ENCODE measurements at places on chromosomes 5 and 9.

- DNase-seq = no peak
Measured at GRCh38 chr5:140035881-140036280, 7.2 kb downstream of the NRG2 start.

- no peak for DNase-seq
Measured at GRCh38 chr5:60887096-60887495, 43.0 kb upstream of the ELOVL7 start.

- no peak for DNase-seq
Measured at GRCh38 chr9:128651798-128652197, 4.8 kb downstream of the DYNC2I2 start.

DNA sequence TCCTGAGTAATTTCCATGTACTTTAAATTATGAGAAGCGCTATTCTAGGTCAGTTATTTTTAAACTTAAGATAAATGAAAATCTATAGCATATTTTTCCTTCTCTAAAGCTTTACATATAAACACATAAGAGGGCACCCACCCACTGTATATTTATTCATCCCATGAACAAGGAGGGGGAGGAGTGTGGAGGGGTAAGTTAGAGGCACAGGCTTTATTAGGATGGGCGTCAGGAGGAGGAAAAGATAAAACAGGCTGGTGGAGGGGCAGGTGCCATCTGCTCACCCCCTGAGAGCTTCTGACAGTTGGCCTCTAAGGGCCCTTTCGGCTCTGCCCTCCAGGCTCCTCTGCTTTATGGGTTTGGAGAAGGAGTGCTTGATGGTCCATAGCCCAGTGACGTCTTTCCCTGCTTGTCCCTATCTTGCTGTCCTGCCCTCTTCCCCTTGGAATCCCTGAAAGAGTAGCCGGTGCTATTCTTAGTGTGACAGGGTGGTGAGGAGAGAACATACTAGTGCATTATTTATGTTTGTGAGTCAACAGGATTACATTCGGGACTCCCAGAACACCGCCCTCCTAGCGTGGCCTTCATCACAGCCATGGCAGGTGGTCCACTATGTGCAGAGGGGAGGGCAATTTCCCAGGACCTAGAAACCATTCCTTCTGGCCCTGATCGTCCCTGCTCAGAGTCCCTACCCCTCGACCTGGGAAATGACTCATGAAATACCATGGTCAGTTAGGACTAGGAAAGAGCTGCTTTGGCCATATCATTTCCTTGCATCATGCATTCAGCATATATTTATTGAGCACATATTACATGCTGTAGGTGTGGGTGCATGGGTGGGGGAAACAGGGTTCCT lies 7.9 kb upstream of the SYNPO start:
- no peak for DNase-seq

DNA sequence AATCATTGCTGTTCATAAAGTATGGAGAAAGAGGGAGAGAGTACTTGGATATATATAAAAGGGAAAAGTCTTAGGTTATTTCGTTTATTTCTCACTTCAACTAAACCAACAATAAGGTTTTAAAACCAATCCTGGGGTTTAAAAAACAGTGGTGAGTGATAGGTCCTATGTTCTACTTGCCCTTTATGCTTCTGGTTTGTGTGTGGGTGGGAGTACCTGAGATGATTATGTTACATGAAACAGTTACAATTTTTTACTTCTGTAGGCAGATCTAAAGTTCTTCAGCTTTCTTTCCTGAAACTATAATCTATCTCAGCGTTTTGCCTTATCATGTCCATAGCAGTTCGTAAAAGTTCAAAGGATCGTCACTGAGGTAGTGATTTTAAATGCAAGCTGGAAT lies 49.2 kb downstream of the STX17 start:
- DNase-seq = no peak

DNA sequence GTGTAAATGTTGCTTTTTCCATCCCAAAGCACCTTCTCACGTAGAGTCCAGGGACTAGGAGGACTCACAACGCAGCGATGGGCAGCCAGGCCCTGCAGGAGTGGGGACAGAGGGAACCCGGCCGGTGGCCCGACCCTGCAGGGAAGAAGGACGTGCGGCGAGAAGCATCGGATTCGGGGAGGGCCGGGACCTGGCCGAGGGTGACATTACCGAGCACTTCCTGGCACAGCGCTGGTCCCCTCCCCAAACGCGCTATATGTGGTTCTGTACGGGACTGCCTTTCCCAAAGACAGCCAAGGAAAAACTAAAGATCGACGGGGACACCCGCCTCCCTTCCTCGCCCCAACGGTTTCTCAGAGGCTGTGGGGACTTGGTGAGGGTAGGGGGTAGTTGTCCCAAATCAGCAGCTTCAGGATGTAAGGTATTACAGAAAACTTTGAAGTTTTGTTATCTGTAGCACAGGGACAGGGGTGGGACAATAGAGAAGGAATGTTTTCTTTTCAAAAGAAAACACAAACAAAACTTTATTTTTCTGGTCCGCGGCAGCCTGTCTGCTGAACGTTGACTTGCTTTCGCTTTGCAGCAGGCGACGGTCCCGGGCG lies 887 bp upstream of the MAP3K1 start:
- peak; percentile 69 for DNase-seq

DNA sequence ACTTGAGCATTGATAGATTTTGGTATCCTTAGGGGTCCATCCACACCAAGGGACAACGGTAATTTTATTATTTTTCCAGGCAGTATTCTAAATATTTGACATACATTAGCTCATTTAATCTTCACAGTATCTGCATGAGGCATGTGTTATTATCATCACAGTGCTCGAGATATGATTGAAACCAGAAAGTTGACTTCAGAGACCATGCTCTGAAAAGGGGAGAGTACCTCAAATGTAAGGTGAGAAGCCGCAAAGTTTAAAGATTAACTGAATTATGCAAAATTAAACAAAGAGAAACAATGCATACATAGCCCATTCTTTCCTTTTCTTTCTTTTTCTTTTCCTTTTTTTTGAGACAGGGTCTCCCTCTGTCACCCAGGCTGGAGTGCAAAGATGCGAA lies 104.1 kb downstream of the SLC25A46 start:
- no peak for DNase-seq

Measured in right forelimb (tissue), 1 donor.